NCI-H69 (cell line): ENCODE measurements at places on chromosomes 7 and 10.

GRCh38 chr7:91314591-91315323, 50.5 kb downstream of the FZD1 start:
- DNase-seq = no peak

DNA sequence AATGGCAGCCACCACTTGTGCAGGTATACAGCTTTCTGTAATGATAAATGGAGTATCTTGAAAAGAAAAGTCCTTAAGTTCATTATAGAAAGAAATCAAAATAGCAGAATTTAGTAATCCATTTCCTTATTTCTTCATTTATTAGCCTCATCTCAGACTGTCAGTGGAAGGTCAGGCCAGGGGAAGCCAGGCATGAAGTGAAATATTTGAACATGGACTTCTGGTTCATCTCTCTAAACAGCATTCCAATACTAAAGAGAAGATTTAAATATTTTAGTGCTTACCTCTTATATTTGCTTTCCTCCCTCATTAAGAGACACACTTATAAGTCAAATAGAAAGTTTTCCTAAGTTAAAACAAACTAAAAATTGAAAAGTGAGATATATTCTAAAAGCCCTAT, 26.8 kb downstream of the TRDMT1 start:
- no peak for DNase-seq

- DNase-seq = peak; percentile 78
Observed at GRCh38 chr10:17643339-17643754, 604 bp upstream of the STAM start.

GRCh38 chr7:77430927-77431326, 14.8 kb upstream of the GSAP start:
- no peak for DNase-seq

DNA sequence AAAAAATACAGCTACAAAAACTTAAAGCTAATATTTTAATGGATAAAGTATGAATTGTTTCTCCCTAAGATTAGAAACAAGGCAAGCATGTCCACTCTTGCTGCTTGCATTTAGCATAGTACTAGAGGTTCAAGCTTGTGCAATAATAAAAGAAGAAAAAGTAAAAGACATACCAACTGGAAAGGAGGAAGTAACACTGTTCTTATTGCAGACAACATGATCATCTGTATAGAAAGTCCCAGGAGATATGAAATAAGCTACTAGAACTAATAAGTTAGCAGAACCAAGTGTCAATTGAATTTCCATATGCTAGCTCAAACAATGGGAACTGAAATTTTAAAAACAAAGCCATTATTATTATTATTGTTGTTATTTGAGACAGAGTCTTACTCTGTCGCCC, 20.0 kb upstream of the RABGEF1 start:
- no peak for DNase-seq

DNA sequence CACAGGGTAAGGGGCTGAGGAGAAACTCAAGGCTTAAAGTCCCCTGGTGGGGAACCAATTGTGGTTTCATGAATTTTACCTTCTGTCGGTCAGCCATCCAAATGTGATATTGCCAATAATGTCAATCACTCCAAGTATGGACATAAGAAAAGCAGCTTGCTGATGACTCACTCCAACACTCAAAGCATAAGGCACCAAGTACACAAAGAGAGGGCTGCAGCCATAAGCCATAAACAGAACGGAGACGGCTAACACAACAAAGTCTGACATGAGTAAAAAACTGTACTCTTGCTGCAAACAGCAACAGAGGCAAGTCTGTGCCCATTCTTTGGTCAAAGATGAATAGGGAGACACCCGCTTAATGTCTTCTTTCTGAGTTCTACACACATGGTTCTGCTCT, 24.2 kb downstream of the IFIT5 start:
- no peak for DNase-seq

DNA sequence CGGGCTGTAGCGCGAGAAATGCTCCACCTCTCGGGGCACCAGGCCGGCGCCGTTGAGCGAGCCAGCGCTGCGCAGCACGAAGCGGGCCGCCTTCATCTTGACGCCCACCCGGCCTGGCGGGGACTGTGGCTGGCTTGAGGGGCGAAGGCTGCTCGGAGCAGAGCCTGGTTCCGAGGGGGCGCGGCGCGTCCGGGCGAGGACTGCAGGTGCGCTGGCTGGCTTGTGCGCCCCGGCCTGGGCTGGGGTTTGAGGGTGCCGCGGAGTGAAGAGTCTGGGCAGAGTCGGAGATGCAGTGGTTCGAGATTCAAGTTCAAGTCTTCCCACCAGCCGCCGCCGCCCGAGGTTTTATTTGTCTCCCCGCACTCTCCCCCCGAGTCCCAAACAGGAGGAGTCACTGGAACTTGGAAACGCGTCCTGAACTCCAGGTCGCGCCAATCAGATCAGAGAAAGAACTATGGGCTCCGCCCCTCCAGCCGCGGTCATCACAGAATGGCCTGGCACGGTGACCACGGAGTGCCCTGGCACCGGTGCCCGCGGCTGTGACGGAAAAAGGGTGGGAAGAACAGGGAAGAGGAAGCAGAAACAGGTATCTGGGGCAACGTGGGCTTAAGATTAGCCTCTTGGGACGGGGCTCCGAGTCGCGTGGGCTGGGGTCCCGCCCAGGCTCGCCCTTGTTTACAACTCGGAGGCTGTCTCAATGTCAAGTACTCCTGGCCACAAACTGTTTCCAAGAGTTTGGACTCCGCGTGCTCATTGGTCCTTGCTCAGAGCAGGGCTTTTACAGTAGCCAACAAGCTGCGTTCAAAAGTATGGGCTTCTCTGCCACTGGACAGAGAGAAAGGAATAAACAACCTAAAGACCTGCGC, at the start of gene PDK4:
Gene PDK4 (minus strand): TSS at position 319 of the 866 bp plus-strand sequence. CDS start 223 bp downstream, at position 96.
- peak; percentile 78 for DNase-seq

GRCh38 chr10:44860811-44861736, 50.1 kb upstream of the TMEM72 start:
- DNase-seq = no peak

DNA sequence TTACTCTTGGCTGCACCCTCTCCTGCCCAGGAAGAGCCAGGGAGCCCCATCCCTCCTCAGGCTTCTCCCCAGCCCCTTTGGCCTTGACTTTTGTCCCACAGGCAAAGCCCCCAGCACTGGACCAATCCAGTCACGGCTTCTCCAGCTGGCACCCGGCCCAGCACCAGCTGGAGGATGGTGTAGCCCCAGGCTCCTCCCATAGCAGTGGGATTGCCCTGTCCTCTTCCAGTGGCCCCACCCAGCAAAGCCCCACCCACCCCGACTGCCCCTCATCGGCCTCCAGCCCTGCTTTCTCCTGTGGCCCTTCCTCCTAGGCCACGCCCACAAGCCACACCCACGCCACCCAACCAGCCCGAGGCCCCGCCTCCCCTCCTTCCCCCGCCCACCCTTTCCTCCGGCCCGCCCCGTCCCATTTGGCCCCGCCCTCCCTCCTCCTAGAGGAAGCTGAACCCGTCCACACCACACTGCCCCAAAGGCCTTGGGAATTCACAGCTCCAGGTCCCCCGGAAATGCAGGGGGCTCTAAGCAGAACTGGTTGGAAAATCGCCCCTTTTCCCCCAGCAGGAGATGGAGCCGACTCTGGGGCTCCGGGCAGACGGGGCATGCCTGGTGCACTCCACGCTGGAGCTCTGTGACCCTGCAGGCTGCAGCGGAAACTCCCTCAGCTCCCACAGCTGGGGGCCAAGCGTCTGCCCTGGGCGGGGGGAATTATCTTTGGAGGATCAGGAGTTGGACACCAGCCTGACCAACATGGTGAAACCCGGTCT, 25.2 kb downstream of the GET4 start:
- peak; percentile 96 for DNase-seq

GRCh38 chr10:11670381-11670780, 58.9 kb upstream of the USP6NL start:
- peak; percentile 48 for DNase-seq

- peak; percentile 88 for DNase-seq
Observed at GRCh38 chr7:11327633-11328032, 354.0 kb downstream of the PHF14 start.

- DNase-seq = no peak
Observed at GRCh38 chr7:92588561-92588960, 1.6 kb downstream of the FAM133B start.

GRCh38 chr10:58384095-58384494, 1.1 kb upstream of the TFAM start:
- DNase-seq = no peak

DNA sequence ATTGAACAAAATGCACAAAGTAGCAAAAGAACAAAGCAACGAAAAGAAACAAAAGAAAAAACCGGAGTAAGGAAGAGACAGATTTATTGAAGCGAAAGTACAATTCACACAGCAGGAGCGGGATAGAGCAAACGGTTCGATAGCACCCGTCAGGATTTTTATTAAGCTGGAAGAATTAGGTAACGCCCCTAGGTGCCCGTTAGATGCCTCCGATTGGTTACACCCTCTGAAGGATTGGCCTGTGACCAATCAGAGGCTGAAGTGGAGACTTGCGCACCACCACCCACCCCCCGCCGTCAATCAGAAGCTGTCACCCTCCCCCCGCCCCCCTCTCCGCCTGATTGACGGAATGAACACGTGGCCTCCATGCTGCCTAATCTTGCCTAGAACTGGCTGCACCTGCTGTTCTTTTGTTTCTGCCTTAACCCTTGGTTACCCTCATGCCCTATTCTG, 16.8 kb downstream of the OCM2 start:
- DNase-seq = peak; percentile 96

DNA sequence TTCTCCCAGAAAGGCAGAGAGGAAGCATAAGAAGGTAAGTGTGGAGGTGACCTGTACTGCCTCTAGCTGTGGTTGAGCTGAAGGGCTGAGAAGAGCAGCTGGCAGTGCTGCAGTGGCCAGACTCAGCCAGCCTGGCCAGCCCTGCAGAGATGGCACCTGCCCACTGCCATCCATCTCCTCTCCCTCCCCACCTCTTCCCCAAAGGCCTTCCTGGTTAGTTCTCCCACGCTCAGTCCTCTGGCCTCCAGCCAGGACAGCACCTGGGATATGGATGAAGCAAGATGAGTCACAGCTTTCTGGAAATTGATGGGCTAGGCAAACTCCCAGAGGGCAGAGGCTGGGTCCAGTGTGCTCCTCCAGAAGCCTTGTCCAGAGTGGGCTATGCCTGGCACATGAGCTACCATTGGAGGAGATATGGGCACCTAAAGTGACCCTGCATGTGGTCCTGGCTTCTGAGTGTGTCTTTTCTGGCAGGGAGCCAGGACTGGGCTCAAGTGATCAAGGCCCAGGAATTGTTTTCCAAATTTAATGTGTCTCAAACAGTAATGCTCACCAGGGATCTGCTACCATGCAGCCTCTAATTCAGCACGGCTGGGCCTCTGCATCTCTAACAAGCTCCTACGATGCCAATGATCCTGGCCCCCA, 81.0 kb upstream of the CACUL1 start:
- peak; percentile 94 for DNase-seq

GRCh38 chr7:118057404-118057803, 126.6 kb upstream of the LSM8 start:
- DNase-seq = no peak

DNA sequence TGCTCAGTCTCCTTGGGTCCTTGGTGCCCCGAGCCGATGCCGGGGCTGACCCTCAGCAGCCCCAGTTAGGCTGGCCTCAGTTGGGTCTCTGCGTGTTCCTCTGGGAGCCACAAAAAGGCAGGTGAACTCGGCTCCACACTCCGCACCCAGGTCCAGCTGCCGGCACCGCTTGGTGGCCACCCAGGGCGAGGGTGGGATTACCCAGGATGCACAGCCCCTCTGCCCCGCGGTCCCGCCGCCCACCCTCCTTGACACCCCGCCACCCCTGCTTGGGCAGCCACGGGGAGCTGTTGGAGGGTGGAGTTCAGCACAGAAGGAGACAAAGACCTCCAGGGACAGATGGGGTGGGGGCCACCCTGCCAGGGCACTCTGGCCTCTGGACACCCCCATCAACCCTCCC, 17.7 kb downstream of the VENTX start:
- DNase-seq = no peak

- DNase-seq = no peak
Observed at GRCh38 chr7:100402241-100402640, 26.3 kb downstream of the ZCWPW1 start.

- DNase-seq = no peak
Observed at GRCh38 chr10:132847856-132848255, 61.9 kb upstream of the NKX6-2 start.

GRCh38 chr7:52842202-52842900, 193.1 kb upstream of the POM121L12 start:
- no peak for DNase-seq

DNA sequence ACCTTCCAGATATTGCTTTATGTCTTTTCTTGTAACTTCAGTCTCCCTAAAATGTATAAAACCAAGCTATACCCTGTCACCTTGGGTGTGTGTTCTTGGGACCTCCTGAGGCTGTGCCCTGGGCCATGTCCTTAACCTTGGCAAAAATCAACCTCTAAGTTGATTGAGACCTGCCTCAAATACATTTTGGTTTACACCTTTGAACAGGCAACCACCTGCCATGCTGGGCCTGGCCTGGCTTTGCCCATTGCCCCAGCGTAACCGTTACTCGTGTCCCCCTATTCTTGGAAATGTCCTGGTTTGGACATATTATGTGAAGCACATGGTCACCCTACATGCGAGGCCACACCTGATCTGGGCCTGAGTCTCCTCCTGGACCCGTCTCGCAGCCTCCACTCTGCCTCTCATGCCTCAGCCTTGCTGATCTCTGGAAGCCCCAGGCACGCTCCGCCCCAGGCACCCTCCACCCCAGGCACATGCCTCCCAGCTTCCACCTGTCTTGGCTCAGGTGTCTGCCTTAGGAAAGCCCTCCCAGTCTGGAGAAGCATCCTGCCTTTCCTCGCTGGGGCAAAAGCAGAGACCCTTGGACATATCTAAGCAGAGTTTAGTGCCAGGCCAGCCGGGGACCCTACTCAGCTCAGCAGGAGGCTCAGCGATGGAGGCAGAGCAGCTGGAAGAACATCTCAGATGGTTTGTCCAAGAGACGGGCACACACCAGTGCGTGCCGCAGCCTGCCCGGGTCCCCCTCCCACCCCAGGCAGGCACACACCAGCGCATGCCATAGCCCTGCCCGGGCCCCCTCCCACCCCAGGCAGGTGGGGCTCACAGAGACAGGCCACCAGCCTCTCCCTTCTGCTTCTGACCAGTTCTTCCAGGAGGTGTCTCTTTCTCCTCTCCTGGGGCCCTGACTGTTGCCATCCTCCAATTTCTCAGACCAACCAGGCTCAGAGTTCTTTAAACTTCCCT, 4.0 kb upstream of the VIPR2 start:
- no peak for DNase-seq

- peak; percentile 20 for DNase-seq
Observed at GRCh38 chr7:116687801-116688201, 15.8 kb downstream of the MET start.

DNA sequence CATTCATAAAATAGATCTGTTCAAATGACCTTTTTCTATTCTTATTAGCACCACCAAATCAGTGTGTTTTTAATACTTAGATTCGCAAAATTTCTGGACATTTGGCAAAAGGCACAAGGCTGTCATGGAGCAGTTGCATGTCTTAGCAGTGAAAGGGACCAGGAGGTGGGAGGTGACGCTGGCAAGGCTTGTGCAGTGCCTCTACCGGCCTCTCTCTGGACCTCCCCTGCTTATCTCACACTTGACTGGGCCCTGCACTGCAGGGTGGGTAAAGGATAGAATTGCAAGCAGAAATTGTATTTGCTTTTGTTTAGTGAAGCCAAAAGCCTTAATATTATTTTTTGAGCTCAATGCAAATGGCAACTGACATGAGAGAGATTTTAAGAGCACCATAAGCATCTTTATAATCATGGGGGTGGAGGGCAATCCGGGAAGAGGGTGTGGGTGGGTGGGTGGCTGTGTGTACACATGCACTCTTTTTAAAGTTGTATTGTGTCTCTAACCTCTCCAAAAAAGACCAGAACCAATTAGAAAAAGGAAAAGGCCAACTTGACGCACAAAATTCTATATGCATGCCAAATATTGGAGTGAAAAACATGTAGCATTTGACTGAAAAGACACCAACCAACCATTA, 106.3 kb downstream of the WNT2 start:
- no peak for DNase-seq
